ENCODE measurements at places on chromosomes 6 and 20. TPM values are rescaled to one million over a fixed set of nuclear protein-coding genes. Genes with fewer than 3 reads are reported as not detected.
A peak's percentile ranks its signal among the peaks of the same experiment; 100 is the strongest.

DNA sequence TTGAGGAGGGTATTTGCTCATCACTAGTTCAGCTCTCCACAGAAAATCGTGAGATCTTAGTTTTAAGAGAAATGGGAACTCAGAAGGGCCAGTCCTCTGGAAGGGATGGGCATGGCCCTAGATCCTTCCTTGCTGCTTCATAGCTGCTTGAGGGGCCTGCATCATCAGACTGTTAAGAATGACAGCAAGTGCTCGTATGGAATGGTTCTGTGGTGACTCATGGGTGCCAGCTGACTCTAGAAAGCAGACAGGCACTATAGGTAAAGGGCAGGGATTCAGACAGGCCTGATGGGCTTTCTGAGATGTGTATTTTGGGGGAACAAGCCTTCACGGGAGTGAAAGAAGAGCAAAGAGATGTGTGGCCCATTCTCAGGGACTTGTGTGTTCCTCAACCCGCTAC lies 90.8 kb downstream of the MYLK4 start:
- H3K27ac ChIP-seq, result no peak overlapping the region
- no peaks in the 10 kb centered on the region for H3K36me3 ChIP-seq
- no peak overlapping the region for H3K4me3 ChIP-seq
- no peaks in the 10 kb centered on the region for H3K27me3 ChIP-seq

DNA sequence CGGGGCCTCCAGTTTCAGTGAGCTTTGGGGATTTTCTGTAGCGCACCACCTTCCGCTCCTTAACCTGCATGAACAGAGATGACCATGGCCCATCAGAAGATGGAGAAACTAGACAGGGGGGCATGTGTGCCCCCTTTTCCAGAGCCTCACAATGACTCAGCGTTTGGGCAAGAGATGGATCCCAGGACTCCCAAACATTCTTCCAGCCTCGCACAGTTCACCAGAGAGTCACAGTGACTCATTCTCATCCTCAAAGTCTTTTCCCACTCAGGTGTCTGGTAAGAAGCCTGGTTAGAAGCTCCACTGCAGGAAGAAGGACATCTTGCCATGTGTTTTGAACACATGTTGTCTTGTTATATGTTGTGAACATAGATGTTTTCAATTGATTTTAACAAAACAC lies 76.2 kb upstream of the FRMD1 start:
- no peaks in the 10 kb centered on the region for H3K27me3 ChIP-seq
- H3K36me3 ChIP-seq, result no peaks in the 10 kb centered on the region
- H3K4me3 ChIP-seq, result no peak overlapping the region
- DNase-seq, result no peak

DNA sequence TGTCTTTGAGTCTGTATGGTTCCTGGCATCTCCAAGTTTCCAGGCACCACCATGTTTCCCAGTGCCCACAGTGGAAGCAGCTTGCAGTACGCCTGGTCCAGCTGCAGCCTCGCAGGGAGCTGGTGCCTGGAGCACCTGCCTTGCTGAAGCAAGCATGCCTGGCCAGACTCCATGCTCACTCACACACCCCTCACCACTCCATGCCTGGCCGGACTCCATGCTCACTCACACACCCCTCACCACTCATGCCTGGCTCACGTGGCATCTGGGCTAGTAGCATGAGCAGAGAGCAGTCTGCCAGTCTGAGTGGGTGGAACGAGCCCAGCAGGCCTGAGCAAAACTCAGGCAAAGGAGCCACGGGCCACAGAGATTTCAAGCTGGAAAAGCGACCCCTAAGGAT lies 214.3 kb downstream of the TFAP2C start:
- DNase-seq, result no peak
- H3K36me3 ChIP-seq, result no peaks in the 10 kb centered on the region
- H3K4me3 ChIP-seq, result no peak overlapping the region
- no peaks in the 10 kb centered on the region for H3K4me1 ChIP-seq
- no peak overlapping the region for H3K27ac ChIP-seq

- no peak for DNase-seq
- peaks cover 4% of the 10 kb centered on the region for H3K4me1 ChIP-seq
- no peaks in the 10 kb centered on the region for H3K27me3 ChIP-seq
Measured at GRCh38 chr6:42624601-42625000, 60.8 kb downstream of the UBR2 start.

DNA sequence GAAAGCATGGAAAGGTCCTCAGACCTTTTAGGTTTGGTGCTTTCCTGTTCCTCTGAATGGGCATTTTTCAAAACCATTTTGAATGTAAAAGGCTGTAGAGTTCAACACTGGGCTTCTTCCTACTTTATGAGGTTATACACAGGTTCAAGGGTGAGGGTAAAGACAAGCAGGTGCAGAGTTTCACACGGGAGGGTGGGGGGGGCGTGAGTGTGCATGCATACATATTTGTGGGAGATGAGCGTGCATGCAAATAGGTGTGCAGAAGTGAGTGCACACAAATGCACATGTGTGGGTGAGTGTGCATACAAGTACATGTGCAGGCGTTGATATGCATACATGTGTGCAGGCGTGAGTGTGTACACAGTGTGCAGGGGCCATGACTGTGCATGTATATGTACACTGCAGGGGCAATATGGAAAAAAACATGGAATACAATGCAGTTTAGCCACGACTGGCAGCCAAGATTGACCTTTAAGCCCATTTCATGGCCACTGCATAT lies 183.1 kb downstream of the GMPR start:
- peaks cover 51% of the 10 kb centered on the region for H3K4me1 ChIP-seq
- no peaks in the 10 kb centered on the region for H3K36me3 ChIP-seq
- DNase-seq, result no peak
- peak overlapping the region; percentile 69 for H3K27ac ChIP-seq

DNA sequence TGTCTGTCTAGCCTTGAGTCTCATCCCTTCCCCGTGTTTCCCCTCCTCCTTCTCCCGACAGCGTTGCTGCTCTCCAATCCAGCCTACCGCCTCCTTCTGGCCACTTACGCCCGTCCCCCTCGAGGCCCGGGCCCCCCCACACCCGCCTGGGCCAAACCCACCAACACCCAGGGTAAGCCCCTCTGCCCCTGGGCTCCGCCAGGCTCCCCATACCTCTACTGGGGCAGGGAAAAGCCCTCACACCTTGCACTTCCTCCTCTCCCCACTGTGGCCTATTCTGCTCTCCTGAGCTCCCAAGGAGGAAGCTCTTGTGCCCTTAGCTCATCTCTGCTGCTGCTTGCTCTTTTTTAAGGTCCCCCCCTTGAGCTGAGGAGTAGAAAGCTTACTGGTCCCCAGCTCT lies 11.0 kb downstream of the DDR1 start:
- no peaks in the 10 kb centered on the region for H3K27me3 ChIP-seq
- H3K4me1 ChIP-seq, result no peaks in the 10 kb centered on the region
- no peak for DNase-seq
- H3K27ac ChIP-seq, result no peak overlapping the region
- H3K36me3 ChIP-seq, result no peaks in the 10 kb centered on the region

- peaks cover 98% of the 10 kb centered on the region for H3K4me1 ChIP-seq
- DNase-seq, result no peak
- H3K4me3 ChIP-seq, result no peak overlapping the region
- H3K27ac ChIP-seq, result no peak overlapping the region
Measured at GRCh38 chr6:156851454-156851921, 74.3 kb downstream of the ARID1B start.

DNA sequence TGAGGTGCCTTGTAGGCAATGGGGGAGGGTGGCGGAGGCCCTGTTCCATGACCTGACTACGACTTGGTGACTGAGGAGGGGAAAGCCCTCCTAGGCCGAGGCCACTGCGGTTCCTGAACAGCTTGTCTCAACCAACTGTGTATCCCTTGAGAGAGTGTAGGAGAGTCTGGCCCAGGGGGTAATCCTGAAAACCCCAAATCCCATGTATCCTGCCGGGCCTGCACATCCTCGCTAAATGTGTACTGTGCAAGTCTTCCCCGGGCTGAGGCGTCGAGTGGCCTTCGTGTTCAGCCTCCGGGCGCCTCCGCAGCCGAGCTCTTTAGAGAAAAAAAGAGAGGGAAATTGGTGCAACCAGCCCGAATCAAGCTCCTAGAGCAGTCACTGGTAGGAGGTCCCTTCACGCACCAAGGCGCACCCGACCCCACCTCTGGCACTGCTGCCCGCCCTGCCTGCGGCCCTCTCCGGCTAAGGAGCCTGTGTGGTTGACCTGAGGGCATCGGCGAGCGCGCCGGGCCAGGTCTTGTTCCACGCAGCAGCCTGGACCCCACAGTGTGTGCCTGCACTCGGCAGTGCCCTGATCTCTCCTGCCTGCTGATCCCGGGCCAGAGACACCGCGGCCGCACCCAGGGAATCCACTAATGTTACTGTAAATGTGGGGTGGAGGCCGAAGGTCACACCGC lies 7.3 kb downstream of the SIM1 start:
- H3K36me3 ChIP-seq, result no peaks in the 10 kb centered on the region
- no peak overlapping the region for H3K4me3 ChIP-seq
- H3K27me3 ChIP-seq, result peaks cover 87% of the 10 kb centered on the region
- no peak for DNase-seq

- no peak overlapping the region for H3K4me3 ChIP-seq
- no peak for DNase-seq
- H3K36me3 ChIP-seq, result no peaks in the 10 kb centered on the region
- no peaks in the 10 kb centered on the region for H3K4me1 ChIP-seq
Measured at GRCh38 chr6:43762966-43763695, 6.9 kb upstream of the VEGFA start.

DNA sequence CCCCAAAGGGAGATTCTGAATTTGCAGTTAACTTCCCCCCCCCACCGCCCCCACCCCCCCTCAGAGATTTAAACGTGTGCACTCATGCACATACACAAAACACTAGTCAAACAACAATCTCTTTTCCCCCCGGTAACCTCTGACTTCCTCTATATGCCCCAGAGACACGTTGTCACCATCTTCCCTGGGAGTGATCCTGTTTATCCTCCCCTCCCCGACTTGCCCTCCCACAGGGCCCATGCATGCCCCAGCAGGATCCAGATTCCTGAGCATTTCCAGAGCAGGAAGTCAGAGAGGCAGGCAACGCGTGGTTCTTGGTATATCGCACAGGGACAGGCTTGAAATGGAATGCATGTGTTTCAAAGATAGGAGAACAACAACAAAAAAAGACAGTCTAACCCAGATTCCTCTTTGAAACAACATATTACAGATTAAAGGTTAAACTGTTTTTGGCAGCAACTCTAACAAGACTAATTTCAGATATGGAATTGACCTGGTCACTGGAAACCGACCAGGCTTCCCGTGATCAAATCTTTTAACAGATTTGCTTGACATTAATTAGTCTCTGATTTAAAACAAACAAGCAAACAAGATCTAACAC lies 1.3 kb downstream of the BLCAP start:
- peaks cover 37% of the 10 kb centered on the region for H3K4me1 ChIP-seq
- DNase-seq, result no peak
- H3K27ac ChIP-seq, result peak overlapping the region; percentile 99
- H3K27me3 ChIP-seq, result no peaks in the 10 kb centered on the region

DNA sequence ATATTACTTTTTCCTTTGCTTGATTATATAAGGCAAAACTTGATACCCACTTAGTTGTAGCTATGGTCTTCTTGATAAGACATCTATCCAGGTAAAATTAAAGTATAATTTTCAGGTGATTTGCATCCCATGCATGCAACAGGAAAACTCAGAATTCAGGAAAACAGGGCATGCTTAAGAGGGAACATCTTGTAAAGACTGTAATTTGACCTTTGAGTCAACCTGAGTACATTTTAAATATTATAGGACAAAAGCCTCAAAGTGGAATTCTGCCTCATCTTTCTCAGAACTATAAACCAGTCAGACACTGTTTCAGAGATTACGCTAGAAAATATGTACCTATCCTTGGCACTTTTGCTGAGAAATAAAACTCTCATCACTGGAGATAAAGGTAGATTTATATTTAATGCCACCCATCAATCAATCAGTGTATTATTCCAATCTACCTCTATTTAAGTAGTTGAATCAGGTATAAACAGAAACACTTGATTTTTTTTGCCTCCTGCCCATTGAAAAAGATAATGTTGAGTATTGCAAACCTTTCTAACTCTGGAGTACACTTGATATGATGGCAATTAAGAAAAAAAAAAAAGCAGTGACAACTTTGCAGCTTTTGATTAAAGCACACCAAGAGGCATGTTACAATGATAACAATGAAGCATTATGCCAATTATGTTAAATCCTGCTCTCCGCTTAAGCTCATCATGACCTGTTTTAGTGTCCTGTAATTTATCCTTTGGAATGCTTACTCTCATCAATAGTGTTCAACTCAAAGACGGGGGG lies 2.8 kb downstream of the CITED2 start:
- peaks cover 47% of the 10 kb centered on the region for H3K4me1 ChIP-seq
- H3K36me3 ChIP-seq, result no peaks in the 10 kb centered on the region
- DNase-seq, result no peak
- no peaks in the 10 kb centered on the region for H3K27me3 ChIP-seq

DNAAF9 gene
- total RNA-seq, result 5.6 TPM

CLIC5 gene
- 18.4 TPM for total RNA-seq

NKAIN4 gene
- not detected for total RNA-seq

ZNF512B gene
- 22.0 TPM for total RNA-seq

All from CD4-positive, alpha-beta memory T cell (primary cell).